HAP-1 (cell line): ENCODE measurements at places on chromosomes 16 and 17.

- no peak for DNase-seq
These were observed 7.5 kb downstream of the STX1B start for GRCh38 chr16:31002862-31003341.

DNA sequence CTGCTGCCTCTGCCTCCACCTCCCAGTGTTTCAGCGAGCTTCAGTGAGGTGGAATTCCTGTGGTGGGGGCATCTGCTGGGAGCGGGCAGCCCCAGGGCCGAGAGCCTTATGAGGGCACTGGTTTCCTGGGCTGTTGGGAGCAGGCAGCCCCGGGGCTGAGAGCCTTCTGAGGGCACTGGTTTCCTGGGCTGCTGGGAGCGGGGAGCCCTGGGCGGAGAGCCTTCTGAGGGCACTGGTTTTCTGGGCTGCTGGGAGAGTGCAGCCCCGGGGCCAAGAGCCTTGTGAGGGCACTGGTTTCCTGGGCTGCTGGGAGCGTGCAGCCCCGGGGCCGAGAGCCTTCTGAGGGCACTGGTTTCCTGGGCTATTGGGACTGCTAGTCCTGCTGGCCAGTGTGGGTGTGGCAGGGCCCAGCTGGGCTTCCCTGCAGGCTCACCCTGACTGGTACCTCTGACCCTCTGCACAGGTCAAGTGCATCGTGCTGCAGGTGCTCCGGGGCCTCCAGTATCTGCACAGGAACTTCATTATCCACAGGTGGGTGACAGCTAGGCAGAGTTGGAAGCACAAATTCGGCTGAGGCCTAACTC is 5.6 kb downstream of the CDK10 start:
- DNase-seq = no peak

DNA sequence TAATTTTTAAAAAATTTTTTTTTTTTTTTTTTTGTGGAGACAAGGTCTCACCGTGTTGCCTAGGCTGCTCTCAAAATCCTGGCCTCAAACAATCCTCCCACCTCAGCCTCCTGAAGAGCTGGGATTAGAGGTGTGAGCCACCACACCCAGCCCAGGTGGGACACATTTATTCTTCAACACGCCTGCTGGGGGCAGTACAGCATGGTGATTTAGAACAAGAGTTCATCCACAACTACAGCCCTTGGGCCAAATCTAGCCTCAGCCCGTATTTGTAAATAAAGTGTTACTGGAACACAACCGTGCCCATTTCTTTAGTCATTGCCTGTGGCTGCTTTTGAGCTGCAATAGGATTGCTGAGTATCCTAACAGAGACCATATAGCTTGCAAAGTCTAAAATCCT is 92.8 kb downstream of the KATNIP start:
- peak; percentile 21 for DNase-seq

DNA sequence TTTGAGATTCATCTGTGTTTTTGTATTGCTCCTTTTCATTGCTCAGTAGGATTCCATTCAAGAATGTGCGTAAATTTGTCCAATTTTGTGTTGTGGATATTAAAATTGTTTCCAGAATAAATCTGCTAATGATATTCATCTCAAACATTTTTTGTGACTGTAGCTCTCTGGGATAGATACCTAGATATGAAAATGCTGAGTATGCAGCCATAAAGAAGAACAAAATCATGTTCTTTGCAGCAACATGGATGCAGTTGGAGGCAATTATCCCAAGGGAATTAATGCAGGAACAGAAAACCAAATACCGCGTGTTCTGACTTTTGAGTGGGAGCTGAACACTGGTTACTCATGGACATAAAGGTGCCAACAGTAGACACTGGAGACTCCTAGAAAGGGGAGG is 40.2 kb upstream of the ATF7IP2 start:
- no peak for DNase-seq

GRCh38 chr16:26139091-26139490 is 447.3 kb downstream of the HS3ST4 start:
- no peak for DNase-seq

DNA sequence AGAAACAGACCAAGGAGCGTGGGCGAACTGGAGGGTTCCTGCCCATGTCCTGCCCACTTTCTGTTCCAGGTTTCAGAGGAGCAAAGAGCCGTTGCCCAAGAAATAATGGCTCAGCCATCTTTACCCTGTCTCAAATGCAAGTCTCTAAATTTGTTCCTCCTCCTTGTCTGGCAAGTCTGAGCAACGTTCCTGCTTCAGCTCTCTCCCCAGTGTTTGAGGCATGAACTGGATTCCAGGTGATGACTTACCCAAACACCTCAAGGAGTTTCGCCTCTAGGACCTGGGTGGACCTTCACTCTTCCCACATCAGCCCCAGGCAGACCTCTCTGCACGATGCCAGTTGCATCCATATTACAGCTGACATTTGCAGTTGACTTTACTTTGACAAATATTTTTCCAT is 521.9 kb upstream of the HSBP1 start:
- DNase-seq = no peak

DNA sequence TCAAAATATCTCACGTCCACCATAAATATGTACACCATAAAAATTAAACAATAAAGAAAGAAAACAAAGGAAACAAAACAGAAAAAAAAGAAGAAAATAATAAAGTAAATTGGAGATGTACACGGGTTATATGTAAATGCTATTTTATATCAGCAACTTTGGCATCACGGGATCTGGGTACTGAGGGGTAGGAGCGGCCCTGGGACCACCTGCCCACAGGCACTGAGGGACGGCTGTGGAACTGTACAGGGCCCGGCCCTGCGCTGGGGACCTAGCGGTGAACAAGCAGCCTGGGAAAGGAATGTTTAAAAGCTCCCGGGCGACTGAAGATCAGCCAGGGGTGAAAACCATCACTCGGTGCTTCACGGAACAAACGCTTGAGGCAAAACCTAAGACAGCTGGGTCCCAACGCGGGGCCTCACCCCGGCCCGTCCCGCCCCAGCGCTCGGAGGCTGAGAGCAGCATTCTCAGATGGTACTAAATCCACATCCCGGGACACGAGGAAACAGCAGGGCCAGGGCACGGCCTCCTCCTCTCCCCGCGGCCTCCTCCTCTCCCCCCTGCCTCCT is 31.2 kb downstream of the NXN start:
- no peak for DNase-seq

DNA sequence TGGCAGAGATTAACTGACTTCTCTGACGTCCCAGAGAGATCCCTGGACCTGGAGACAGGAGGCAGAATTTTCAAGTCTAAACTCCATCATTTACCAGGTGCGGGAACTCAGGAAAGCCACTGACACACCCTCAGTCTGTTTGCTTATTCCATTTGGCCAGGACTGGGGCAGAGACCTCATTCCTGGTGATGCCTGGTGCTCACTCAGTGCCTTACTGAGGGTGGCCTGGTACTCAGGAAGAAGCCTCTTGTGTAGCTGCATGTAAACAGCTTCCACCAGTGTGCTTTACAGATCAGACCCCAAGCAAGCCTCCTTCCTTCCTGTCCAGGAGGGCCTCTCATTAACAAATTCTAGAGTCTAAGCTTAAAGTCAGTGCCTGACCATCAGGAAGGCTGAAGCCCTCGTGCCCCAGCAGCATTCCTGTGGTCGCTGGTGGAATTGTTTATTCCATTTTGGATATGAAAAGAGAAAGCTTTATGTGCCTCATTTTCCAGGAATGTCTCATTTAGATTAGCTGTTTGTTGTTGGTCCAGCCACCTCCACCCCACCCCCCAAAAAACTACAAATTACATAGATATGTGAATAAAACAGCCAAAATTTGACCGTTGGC is 236.1 kb upstream of the CDH5 start:
- DNase-seq = no peak

- DNase-seq = no peak
These were observed 101.7 kb downstream of the CHD9 start for GRCh38 chr16:53156516-53156915.

GRCh38 chr17:73582359-73582758 is 61.9 kb downstream of the SDK2 start:
- DNase-seq = no peak

DNA sequence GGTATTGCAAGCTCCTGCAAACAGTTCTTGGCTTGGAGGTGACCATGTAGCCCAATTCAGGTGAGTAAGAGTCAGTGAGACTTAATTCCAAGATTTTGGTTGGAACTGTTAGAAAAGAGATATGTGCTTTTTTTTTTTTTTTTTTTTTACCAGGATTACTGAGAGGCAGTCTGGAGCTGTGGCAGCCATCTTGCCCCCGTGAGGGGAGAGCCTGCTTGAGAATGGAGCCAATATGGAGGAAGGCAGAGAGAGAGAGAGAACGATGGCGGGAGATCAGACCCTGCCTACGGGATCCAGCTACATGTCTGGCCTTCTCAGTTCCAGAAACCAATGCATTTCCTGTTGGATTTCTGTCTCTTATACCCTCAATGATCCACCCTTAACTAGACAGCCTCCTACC is 97.8 kb downstream of the MYH11 start:
- no peak for DNase-seq

GRCh38 chr16:67462279-67462655 is 18.7 kb downstream of the ATP6V0D1 start:
- DNase-seq = no peak

GRCh38 chr17:83107656-83108048 is 28.2 kb downstream of the METRNL start:
- no peak for DNase-seq

DNA sequence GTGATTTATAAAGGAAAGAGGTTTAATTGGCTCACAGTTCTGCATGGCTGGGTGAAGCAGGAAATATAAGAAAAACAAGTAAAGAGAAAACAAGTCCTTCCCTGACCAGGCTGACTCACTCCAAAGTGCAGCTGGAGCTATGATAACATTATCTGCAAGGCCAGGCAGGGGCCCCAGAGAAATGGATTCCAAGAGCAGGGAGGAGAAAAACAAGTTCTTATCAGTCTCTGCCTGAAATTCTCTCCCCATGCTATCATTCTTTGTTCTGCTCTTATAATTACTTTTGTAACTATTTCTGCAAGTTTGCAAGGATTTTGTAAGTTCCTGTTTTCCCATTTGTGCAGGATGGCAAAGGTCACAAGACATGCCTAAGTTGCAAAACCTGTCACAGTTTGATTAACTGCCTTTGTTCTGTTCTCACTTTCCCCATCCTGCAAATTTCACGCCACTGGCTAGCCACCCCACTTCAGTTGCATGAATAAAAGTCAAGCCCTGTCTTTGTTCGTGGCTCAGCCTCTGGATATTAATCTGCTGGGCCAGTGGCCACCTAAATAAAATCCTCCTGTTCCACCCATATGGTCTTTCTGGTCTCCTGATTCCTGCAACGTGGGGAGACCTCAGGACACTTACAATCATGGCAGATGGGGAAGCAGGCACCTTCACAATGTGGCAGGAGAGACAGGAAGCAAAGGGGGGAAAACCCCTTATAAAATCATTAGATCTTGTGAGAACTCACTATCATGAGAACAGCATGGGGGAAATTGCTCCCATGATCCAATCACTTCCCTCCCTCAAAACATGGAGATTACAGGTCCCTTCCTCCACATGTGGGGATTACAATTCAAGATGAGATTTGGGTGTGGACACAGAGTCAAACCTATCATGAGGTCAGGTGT is 13.1 kb downstream of the ABCA9 start:
- DNase-seq = no peak

- DNase-seq = no peak
These were observed 86.5 kb upstream of the LHX1 start for GRCh38 chr17:36850790-36851189.

DNA sequence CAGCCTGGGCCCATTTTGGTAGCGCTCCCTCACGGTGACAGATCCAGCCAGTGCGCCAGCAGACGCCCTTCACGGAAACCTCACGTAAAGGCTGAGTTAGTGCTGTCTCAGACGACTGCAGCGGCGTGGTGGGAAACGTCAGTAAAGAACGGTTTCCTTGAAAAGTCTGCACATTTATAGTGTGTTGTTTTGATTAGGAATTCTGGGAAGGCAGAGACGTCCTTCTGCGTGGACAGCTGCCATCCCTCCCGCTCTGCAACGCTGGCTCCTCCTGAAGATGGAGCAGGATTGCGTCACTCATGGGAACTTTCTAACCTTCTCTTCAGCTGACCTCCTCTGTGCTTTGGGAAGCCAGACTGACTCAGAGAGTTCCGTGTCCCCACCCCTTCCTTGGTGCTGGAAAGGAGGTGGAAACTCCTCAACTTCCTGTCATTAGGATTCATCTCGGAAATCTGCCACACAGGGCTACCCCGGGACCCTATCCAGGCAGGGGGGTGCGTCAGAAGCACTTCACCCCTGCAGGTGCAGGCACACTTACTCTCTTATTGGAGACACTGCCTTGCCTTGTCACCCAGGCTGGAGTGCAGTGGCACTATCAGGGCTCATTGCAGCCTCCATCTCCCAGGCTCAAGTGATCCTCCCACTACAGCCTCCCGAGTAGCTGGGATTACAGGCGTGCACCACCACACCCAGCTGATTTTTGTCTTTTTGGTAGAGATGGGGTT is 24.3 kb upstream of the CRISPLD2 start:
- DNase-seq = no peak

DNA sequence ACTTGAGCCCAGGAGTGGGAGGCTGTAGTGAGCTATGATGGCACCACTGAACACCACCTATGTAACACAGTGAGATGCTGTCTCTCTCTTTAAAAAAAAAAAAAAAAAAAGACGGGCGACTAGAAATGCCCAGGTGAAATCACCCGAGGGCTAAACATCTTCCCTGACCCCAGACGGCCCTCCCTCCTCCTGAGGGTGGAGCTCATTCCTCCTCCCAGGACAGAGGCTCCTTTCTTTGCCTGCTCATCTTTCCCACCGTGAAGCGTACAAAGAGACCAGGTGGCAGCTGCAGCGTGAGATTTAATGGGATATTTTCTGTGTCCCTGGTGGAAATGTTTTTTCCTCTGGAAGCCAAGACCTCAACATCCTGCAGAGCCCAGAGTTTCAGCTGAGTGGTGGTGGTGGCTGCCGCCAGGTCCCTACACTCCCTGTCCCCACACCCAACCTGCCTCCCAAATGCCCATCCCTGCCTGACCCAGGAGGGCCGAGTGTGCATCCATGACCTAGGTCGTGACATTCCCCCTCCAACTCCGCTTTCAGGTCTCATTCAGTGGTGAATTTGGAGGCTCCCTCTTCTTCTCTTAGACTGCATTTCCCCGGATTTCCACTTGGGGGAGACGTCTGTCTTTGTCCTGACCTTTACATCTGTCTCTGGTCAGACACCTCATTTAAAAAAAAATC is 14.4 kb upstream of the GPRC5B start:
- peak; percentile 73 for DNase-seq

GRCh38 chr16:57115514-57116182 is 23.3 kb downstream of the CPNE2 start:
- DNase-seq = no peak

GRCh38 chr16:46709469-46710005 is 20.1 kb downstream of the ORC6 start:
- DNase-seq = no peak
